ENCODE measurements at places on chromosomes 12 and 14.

GRCh38 chr14:34965912-34966311, 16.9 kb upstream of the SRP54 start:
- no peak for DNase-seq

- DNase-seq, result no peak
These were observed 91.5 kb downstream of the FBXL14 start for GRCh38 chr12:1502831-1503230.

- no peak for DNase-seq
These were observed 710.6 kb downstream of the SLC6A15 start for GRCh38 chr12:84201976-84202375.

GRCh38 chr12:3135522-3136461, 58.6 kb downstream of the TSPAN9 start:
- no peak for DNase-seq

GRCh38 chr14:64117671-64118402, 176.3 kb downstream of the ESR2 start:
- no peak for DNase-seq

DNA sequence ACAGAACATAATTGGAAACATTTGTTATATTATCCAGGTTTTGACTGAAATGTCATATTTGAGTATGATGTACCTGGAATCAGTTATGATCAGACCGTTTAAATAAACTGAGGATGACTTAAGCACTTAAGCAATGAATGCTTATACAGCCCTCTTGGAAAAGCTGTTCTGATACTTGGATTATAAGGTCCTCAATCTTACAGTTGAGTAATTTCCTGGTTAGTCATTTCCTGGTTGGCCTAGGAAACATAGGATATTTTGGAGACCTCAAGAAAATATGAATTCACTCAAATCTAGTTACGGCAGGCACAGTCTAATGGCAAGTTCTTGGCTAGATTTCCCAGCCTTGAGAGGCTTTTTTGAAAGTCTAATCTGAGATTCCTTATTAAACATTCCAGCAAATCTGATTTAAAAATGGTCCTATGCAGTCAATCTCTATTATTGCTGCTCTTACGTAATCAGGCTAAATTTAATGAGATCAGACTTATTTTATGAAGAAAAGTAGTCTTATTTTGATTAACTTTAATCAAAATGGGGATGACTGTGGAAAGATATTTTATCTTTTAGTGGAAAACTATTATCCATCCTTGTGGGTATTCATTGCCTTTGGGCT, 447.2 kb downstream of the SNAPC1 start:
- DNase-seq, result no peak

- no peak for DNase-seq
These were observed 3.3 kb upstream of the FAM222A start for GRCh38 chr12:109710205-109710746.

- no peak for DNase-seq
These were observed 295.6 kb downstream of the PCNX1 start for GRCh38 chr14:71202881-71203280.

DNA sequence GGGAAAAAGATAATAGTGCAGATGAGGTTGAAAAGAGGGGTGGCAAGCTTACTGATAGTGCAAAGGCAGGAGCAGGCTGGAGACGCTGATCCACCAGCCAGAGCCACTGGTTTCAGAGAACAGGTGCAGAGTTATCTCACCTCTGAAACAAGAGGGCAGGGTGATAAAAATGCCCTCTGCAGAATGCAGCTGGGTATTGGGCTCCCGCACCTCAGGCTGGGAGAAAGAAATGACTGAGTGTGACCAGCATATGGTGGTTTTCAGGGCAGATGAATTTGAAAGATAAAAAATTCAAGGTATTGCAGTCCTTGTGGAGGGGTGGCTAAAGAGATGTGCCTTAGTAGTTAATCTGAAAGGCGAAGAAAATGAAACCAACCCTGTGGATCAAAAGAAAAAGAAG, 2.9 kb upstream of the TMEM30B start:
- no peak for DNase-seq

DNA sequence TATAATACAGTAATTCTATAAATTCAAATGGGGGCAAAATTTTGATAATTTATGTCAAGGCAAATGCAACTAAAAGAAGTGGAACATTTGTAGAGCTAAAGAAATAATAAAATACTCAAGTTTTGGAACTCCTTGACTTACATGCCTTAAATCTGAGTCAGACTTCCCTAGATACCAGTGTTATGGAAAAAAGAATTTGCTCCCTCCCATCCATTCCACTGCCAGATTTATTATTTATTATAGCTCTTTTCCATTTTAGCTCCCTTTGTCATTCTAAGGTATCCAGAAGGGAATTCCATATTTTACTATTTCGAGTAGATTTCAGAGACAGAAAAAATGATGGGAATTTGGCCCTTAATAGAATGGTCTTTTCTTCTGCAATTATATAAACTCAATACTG, 44.0 kb downstream of the RHOJ start:
- no peak for DNase-seq

DNA sequence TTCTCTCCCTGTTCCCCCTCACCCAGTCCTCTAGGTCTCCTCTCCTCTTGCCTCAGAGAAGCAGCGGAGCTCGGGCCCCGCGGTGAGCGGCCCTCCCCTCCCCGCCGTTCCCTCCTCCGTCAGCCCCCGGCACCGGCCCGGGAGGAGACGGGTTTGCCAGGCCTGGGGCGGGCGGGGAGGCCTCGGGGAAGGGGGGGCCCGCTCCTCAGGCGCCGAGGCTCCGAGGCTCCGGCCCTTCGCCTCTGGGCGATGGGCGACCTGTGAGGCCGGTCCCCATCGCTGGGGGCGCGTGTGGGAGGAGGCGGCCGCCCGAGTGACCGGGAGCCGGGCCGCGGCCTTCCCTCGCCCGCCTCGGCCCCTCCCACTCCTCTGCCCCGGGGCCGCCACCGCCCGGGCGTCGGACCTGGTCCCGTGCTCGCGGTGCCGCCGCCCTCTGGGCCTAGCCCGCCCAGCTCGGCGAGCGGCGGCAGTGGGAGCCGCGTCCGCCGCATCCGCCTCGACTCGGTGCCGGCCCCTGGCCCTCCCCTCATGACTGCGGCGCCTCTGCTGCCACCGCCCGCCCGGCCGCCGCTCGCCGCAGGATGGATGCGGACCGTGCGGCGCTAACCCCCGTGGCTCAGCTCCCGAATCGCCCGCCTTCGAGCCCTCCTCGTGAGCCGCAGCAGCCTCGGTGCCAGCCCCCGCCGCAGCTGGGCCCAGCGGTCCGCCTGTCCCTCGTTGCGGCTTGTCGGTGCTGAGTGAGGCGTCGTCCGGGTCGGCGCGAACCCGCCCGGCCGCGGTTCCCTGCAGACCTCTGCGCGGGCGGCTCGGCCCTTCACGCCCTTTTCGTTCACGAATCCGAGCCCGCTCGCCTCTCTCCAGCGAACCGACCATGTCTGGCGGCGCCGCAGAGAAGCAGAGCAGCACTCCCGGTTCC, 574 bp downstream of the WNK1 start:
- no peak for DNase-seq

DNA sequence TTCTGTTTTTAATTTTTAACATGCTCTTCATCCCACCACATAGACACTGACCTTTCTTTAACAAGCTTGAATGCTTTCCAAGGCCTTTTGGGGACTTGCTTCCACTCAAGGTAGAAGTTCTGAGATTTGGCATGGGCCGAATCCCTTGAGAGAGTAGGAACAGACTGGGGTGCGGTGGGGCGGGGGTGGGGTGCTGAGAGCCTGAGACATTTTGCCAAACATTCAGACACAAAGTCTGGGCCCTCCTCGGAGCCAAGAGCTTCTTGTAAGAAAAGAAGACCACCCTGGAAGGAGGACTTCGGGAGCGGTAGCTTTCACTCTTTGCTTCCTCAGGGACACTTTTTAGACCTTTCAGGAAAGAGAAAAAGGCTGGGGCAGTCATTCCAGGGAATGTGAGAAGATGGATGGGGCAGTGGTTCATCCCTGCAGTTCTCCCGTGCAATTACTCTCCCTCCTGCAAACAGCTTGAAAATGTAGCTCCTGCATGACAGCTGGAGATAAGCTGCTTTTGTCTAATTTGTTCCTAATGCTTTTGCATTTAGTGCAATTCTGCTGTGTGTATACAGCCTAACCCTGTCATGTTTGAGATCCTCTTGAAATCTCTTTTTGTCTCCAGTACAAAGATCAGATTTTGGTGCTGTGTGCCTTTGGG, 16.3 kb upstream of the MYO1H start:
- no peak for DNase-seq

DNA sequence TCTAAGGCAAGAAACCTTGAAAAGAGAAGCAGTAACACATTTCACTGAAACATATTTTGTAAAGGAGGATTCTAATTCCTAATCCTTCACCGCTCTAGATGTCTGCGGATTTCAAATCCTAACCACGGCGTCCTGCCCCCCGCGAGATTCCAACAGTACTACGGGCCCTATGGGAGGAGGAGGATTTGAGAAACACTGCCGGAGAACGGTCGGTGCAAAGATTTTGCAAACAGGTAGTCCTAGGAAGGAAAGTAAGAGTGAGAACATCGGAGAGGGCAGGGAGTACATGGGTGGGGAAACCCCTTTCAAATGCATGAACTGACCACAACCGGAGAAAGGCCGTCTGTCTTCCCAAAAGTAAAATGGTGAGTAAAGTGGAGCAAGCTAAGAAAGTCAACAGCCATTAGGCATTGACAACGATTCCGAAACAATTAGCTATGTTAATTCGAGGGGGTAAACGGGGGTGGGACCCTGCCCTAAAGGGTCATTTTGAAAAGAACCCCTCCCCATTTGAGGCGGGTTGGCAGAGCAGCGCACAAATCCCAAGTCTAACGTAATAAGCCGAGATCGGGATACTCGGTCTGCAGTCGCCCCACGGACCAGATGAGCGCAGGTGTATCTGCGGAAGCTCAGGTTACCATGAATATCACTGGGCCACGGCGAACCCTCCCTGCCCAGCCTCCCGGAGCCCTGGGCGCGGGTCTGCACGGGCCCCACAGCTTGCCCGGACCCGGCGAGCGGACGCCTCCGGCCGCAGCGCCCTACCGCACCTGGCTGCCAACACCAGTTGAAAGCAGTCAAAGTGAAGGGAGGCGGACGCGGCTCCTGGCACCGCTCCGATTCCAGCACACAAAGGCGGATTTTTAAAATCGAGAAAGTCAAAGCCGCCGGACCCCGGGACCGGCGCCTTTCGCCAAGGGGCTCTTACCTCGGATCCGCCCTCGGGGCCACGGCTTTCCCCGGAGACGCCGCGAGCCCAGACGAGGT, 662 bp downstream of the EPS8 start:
- no peak for DNase-seq

- DNase-seq, result no peak
These were observed 103.3 kb upstream of the PMCH start for GRCh38 chr12:102300824-102301461.

DNA sequence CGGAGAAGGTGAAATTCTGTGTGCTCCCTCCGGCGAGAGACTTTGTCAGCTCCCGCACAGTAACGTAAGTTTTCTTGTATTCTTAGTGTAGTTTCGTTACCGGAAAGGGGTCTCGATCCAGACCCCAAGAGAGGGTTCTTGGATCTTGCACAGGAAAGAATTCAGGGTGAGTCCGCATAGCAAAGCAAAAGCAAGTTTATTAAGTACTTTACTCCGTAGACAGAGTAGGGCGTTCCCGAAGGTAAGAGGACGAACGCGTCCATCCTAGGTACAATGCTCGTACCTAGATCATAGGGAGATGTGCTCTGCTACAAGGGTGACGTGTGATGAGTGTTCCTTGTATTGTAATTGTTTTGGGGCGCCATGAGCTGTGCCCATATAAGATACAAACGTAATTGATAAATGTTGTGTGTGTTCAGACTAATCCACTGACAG, 293 bp downstream of the IFI27L1 start:
- no peak for DNase-seq

- DNase-seq, result no peak
These were observed 39.1 kb upstream of the STAB2 start for GRCh38 chr12:103547929-103548328.

- no peak for DNase-seq
These were observed 65.7 kb downstream of the MOK start for GRCh38 chr14:102239231-102239630.

GRCh38 chr12:13093848-13094220, 9.6 kb downstream of the GSG1 start:
- no peak for DNase-seq

All from cortex of kidney (tissue), 1 donor.